Activated T-cell treated with anti-CD3 and anti-CD28 coated beads, Interleukin-2, amount 50 U/mL, for 72 hours (primary cell): ENCODE measurements at places on chromosomes 4 and X.

DNA sequence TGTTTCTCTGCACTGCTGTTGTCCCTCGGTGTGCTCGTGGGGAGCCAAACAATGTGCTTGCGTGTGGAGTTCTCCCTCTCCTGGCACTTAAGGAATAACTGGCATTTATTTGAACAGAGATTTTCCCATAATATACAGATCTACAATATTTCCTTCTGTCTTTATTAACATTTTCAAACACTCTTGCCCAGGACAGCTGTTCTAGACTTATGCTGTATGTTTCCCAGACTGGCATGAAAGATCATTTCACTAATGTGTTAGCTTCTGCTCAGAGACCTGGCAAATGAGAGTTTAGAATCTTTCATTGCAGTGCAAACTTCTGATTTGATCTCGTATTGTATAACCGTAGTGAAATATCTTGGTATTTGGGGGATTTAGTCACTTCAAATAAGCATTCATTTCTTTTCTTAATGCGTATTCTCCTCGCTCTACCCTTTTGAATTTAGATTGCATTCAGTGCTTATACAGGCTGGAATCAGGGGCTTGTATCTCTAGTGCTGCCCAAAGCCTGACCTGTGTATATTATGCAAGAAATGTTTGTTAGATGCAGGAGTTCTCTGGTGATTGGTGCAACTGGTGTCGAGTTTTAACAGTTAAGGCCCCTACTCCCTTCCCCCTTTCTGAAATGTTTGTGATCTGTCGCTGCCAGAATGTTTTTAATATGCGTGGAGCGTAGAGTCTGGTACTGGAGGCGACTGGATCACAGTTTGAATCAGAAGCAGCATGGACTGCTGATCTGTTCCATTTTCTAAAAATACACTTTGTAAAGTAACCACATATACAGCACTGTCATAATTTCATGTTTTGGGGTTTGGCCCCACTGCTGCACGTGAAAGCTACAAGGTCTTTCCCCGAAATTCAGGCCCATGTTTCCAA is 326.3 kb downstream of the ARHGAP10 start:
- H3K27ac ChIP-seq: no peak overlapping the region
- H3K36me3 ChIP-seq: peaks cover 2% of the 10 kb centered on the region
- no peak for DNase-seq
- H3K4me1 ChIP-seq: peaks cover 84% of the 10 kb centered on the region
- no peak overlapping the region for H3K4me3 ChIP-seq

GRCh38 chr4:38062776-38063097 is 102.5 kb downstream of the PTTG2 start:
- peak overlapping the region; percentile 44 for H3K4me3 ChIP-seq
- peaks cover 2% of the 10 kb centered on the region for H3K36me3 ChIP-seq
- peaks cover 15% of the 10 kb centered on the region for H3K4me1 ChIP-seq
- peak overlapping the region; percentile 92 for H3K27ac ChIP-seq

GRCh38 chr4:25283948-25284347 is 28.6 kb upstream of the ZCCHC4 start:
- H3K27ac ChIP-seq: no peak overlapping the region
- H3K4me1 ChIP-seq: no peaks in the 10 kb centered on the region
- H3K27me3 ChIP-seq: peaks cover 30% of the 10 kb centered on the region
- no peak overlapping the region for H3K4me3 ChIP-seq
- peaks cover 15% of the 10 kb centered on the region for H3K36me3 ChIP-seq

DNA sequence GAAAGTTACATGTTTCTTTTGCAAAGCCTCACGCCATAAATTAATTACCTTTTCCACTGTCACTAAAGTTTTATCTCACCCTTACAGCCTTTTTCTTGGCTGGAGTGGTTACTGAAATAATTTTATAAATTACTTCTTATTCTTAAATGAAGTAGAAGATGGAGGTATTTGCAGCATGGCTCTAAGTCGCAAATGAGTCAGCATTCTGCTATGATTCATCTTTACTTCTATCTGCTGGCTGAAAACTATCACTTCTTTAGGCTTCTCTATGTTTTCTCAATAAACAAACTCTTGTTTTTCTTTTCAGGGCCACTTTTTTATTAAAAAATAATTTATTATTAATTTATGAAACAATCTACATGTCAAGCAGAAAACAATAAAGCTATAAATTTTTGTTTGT is 210.2 kb upstream of the GYPA start:
- DNase-seq: no peak
- no peaks in the 10 kb centered on the region for H3K36me3 ChIP-seq
- H3K27ac ChIP-seq: no peak overlapping the region
- no peak overlapping the region for H3K4me3 ChIP-seq
- H3K27me3 ChIP-seq: peaks cover 17% of the 10 kb centered on the region

GRCh38 chr4:122632396-122633143 is 11.7 kb upstream of the IL21 start:
- no peaks in the 10 kb centered on the region for H3K36me3 ChIP-seq
- peak overlapping the region; percentile 82 for H3K27ac ChIP-seq
- DNase-seq: peak; percentile 26
- peaks cover 43% of the 10 kb centered on the region for H3K4me1 ChIP-seq
- H3K4me3 ChIP-seq: peak overlapping the region; percentile 8

DNA sequence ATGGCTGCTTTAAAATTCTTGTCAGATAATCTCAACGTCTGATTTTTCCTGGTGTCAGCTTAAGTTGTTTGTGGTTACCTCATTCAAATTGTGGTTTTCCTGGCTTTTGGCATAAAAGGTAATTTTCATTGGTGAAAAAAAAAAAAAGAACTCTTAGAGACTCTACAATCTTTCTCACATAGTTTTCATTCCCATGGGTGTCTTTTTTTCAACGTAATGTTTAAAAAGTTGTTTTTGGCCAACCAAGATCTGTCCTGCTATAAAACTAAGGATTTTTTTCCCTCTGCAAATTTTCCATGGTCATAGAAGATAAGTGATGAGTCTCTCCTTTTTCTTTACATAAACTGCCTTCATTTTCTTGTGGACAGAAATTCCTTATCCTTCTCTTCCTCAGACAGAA is 28.9 kb upstream of the RPS6KA6 start:
- H3K4me3 ChIP-seq: no peak overlapping the region
- no peaks in the 10 kb centered on the region for H3K4me1 ChIP-seq
- DNase-seq: no peak
- no peak overlapping the region for H3K27ac ChIP-seq

DNA sequence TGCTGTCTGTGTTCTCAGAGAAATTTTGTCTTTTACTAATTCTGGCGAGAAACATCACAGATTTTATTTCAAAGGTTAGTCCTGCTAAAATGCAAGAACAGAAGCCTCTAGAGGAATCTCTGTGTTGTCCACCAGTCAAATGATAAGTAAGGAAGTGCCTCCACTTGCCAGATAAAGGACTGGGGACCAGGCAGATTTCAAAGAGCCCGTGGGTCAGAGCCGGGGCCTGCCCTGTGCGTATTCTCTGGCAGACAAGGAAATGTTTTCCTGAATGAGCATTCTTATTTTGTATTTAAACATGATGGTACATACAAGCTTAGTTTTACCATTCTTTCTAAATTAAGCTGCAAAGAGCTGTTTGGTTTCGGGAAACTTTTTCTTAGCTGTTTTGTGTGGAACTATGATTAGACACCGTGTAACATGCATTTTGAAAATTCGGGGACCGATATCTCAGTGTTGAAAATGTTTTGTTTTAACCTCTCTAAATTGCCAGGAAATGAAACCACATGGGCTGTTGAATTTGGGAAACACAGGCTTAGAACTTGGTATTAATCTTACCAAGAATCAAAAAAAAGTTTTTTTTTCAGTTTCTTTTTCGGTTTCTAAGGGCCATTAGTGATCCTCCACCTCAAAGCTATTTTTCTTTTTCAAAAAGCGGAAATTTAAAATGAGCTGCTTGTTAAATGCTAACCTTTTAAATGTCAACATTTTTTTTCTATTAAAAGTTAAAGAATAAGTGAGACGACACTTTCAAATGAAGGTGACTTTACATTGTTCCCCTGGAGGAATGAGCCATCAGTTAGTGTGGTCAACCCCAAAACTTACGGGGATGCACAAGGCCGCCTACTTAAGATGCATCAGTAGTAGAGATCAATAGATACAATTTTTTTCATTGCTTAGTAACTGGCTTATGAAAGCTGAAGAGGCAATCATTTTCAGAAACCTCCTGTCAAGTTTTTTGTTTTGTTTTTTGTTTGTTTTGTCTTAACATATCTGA is 89.6 kb upstream of the MTM1 start:
- peak overlapping the region; percentile 76 for H3K4me3 ChIP-seq
- peaks cover 72% of the 10 kb centered on the region for H3K4me1 ChIP-seq
- H3K36me3 ChIP-seq: peaks cover 2% of the 10 kb centered on the region
- peak; percentile 28 for DNase-seq

GRCh38 chrX:23819385-23820234 is 36.6 kb downstream of the SAT1 start:
- no peaks in the 10 kb centered on the region for H3K36me3 ChIP-seq
- H3K4me3 ChIP-seq: no peak overlapping the region
- peaks cover 7% of the 10 kb centered on the region for H3K27me3 ChIP-seq
- H3K4me1 ChIP-seq: no peaks in the 10 kb centered on the region
- DNase-seq: no peak

DNA sequence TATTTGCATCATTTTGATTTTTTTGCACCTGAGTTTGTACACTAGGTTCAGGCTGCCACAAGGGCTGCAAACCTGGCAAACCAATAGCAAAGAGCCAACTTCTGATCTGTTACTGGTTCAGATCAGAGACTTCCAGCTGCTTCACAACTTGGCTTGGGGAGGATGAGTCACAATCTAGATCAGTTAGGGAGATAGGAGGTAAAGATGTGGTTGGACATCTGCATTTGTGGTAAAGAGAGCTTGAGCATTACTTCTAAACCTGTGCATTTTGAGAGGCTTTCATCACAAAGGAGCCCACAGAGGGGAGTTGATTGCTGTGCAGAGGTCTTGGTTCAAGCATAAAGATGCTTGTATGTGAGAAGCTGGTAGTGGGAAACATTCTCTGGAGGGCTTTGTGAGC is 34.5 kb downstream of the LINC00632 start:
- H3K36me3 ChIP-seq: no peaks in the 10 kb centered on the region
- no peak overlapping the region for H3K27ac ChIP-seq
- DNase-seq: no peak
- peaks cover 8% of the 10 kb centered on the region for H3K4me1 ChIP-seq

DNA sequence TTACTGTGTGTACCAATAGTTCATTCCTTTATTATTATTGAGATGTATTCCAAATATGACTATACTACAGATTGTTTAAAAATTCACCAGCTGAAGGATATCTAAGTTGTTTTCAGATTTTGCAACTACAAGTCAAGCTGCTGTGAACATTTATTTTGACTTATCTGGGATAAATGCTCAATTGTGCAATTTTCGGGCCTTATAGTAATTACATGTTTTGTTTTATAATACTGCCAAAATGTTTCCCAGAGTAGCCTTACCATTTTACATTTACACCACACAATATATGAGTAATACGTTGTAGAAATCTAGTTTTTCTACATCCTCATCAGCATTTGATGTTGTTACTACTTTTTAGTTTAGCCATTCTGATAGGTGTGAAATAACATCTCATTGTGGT is 179.6 kb downstream of the ANTXR2 start:
- no peaks in the 10 kb centered on the region for H3K4me1 ChIP-seq
- H3K36me3 ChIP-seq: no peaks in the 10 kb centered on the region

DNA sequence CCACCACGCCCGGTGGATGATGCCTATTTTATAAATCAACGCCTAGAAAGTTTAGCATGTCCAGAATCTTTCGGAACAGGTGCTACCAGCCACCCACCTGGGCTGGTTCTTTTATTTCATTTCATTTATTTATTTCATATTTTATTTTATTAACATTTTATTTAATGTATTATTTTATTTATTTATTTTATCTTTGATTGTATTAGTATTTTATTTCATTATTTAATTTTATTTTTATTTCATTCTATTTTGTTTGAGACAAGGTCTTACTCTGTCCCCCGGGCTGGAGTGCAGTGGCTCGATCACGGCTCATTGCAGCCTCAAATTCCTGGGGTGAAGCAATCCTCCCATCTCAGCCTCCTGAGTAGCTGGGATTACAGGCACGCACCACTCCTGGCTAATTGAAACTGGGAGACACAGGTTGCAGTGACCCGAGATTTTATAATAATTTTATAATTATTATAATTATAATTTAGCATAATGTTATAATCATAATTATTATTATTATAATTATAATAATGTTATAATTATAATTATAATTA is 187.2 kb downstream of the SHOX start:
- H3K4me1 ChIP-seq: no peaks in the 10 kb centered on the region
- no peak overlapping the region for H3K4me3 ChIP-seq
- DNase-seq: no peak
- H3K27ac ChIP-seq: no peak overlapping the region
- H3K36me3 ChIP-seq: no peaks in the 10 kb centered on the region
- H3K27me3 ChIP-seq: no peaks in the 10 kb centered on the region

- H3K27ac ChIP-seq: peak overlapping the region; percentile 86
- no peak for DNase-seq
- peak overlapping the region; percentile 54 for H3K4me3 ChIP-seq
- H3K27me3 ChIP-seq: no peaks in the 10 kb centered on the region
Measured at GRCh38 chr4:55866290-55866907, 13.0 kb downstream of the EXOC1 start.

DNA sequence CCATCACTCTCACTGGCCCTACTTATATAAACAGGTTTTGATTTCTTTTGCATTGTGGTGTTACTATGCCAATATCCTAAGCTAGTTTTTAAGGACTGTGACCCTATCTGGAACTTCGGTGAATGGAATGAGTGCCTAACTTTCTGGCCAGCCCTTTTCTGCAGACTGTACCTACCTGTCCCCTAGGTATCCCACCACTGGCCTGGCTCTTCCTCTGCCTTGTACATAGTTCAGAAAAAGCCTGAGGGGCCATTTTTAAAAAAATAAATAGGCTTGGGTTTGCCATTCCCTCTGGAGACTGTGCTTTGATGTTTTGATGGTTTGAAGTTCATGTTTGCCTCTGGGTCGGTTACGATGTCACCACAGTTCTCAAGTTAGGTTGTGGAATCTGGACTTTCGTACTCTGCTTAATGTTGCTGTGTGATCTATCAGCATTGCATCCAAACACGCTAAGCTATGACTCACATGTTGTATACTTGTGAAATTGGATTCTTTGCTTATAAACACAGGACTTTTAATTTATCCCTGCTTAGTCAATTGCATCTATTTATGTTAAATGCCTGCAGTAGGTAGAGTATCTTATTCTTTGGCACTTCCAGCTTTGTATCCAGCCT is 182.0 kb downstream of the ANKRD50 start:
- H3K27me3 ChIP-seq: no peaks in the 10 kb centered on the region
- no peak overlapping the region for H3K4me3 ChIP-seq
- H3K27ac ChIP-seq: no peak overlapping the region
- no peaks in the 10 kb centered on the region for H3K36me3 ChIP-seq

- H3K4me3 ChIP-seq: no peak overlapping the region
- H3K4me1 ChIP-seq: no peaks in the 10 kb centered on the region
- H3K27me3 ChIP-seq: no peaks in the 10 kb centered on the region
- DNase-seq: no peak
Measured at GRCh38 chr4:100782356-100782755, 264.5 kb upstream of the EMCN start.

GRCh38 chrX:102558607-102559006 is 40.7 kb upstream of the ARMCX5 start:
- no peak overlapping the region for H3K27ac ChIP-seq
- no peaks in the 10 kb centered on the region for H3K4me1 ChIP-seq
- no peak overlapping the region for H3K4me3 ChIP-seq

- H3K27ac ChIP-seq: no peak overlapping the region
- H3K36me3 ChIP-seq: no peaks in the 10 kb centered on the region
- DNase-seq: no peak
- no peaks in the 10 kb centered on the region for H3K4me1 ChIP-seq
- no peaks in the 10 kb centered on the region for H3K27me3 ChIP-seq
Measured at GRCh38 chrX:81857192-81857591, 655.3 kb downstream of the SH3BGRL start.

- H3K4me1 ChIP-seq: no peaks in the 10 kb centered on the region
- H3K27me3 ChIP-seq: peaks cover 1% of the 10 kb centered on the region
- no peaks in the 10 kb centered on the region for H3K36me3 ChIP-seq
- no peak overlapping the region for H3K27ac ChIP-seq
- DNase-seq: no peak
- no peak overlapping the region for H3K4me3 ChIP-seq
Measured at GRCh38 chrX:29295987-29296680, 708.9 kb downstream of the IL1RAPL1 start.
